Substantia nigra (tissue), 51 donors: ENCODE measurements at places on chromosomes 1 and 21.

GRCh38 chr1:219125342-219125741 is 48.3 kb upstream of the LYPLAL1 start:
- DNase-seq, result no peak

DNA sequence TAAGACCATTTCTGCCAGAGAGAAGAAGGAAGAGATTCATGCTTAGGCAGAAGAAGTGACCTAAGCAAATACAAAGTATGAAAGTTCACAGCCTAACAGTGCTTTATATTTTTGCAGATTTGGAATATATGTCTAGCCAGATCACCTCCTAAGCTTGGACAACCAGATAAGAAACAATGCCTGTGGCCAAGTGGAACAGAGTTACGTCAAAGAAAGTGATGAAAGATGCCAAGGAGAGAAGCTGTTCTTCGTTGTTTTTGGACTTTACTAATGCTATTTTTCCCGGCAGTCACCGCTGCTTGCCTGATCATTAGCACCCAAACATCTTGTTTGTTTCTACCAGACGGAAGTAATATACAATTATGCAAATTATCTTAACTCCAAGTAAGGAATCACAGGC is 489.2 kb upstream of the C1orf87 start:
- DNase-seq, result no peak

DNA sequence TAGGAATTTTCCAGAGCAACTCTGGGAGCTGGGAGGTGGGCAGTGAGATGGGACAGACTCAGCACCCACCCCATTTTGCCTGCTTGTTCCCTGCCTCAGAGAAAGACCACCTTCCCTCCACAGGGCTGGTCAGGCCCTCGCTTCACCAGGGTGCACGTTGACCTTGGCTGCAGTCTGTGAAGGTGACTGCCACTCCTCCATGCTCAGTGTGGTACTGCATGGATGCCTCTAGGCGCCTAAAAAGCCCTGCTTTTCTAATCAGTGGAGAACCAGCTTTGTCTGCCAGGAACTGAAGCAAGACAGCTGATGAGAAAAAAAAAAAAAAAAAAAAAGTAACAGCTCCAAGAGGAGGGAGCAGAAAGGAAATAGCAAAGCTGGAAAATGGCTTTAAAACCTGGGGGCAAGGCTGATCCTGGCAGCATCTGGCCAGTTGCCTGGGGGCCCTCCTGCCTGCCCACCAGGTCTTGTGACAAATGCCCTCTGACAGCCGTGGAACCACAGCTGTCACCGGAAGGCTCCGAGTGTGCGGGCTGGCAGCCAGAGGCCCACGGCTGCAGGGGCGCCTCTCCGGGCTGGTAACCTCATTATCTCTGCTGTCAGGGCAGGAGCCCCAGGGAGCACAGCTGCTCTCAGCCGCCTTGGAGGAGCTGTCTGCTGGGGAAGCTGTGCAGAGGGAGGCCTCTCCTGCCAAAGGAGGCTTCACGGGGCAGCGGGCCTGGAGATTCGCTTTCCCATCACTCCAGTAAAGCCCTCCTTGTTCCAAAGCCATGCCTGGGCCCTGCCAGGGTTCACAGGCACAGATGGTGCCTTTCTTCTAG is 13.7 kb downstream of the KIAA1614 start:
- DNase-seq, result peak; percentile 60

DNA sequence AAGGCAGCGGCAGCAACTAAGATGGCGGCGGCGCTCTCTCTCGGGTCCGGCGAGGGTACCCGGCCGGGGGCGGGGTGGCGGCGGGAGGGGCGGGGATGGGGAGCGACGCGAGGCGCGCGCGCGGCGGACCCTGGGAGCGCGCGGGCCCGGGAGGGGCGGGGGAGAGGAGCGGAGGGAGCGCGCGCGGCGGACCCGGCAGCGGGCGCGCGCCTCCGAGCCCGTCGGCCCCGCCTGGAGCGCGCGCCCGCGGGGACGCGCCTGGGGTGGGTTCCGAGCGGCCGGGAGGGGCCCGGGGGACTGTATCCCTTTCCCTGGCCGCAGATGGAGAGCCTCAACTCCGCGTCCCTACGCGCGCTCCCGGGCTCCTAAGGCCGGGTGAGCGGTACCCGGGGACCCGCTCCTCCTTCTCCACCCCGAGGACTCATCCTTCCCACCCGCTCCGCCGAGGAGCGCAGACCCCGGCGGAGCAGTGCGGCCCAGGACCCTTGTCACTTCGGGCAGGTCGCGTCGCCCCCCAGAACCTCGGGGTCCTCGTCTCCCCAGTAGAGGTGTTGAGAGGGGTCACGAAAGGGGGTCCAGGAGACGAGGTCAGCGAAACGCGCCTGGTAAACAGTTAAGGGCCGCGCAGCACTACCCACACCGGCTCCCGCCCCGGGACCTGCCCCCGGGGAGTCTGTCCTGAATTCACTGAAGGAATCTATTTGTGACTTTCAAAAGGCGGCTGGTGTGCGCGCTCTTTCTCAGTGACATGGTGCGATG is at the start of gene CLSTN1:
TSS of gene CLSTN1 (minus strand) at position 23 of the 759 bp plus-strand sequence. CDS start 232 bp downstream, outside the sequence.
- DNase-seq, result peak; percentile 89

- DNase-seq, result no peak
These were observed 122.7 kb downstream of the LMO4 start for GRCh38 chr1:87451229-87451920.

DNA sequence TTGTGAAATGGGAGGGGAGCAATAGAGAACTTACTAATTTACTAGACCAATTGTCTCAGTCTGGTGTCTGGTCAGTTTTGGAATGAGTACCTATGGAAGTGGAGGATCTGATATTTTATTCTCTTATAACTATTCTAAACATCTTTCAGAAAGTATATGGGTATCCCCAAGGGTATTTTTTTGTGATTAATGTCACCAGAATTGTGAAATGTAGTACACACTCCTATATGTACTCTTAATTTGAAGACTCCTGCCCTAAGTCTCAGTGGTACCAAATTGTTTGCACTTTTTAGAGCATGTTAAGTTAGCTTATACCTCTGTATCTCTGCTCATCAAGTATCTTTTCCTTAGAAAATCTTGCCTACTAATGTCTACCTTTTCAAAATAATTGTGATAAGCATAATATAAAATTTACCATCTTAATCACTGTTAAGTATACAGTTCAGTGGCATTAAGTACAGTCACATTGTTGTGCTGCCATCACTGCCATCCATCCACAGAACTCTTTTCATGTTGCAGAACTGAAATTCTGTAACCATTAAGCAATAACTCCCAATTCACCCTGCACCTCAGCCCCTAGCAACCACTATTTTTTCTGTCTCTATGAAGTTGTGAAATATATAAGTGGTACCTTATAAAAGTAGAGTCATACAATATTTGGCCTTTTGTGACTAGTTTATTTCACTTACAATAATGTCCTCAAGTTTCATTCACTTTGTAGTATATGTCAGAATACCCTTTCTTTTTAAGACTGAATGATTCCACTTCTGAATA is 40.5 kb downstream of the SLC30A7 start:
- no peak for DNase-seq

- no peak for DNase-seq
These were observed 14.7 kb downstream of the PROX1 start for GRCh38 chr1:214002472-214002871.

DNA sequence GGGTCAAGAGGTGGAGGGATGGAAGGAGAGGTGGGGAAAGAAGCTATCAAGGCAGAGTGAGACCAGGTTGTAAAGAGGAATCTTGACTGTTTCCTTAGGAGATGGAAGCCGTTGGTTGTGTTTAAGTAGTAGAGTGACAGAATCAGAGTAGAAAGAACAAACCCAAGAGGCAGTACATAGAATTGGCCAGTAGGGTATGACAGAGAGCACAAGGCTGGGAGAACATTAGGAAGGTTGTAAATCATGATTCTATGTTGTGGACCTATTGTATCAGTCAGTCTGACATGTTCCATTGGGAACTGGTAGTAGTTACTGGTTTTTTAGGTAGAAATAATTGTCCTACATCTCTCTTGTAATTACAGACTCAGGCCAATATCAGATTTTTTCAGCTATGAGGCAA is 486.9 kb upstream of the USP24 start:
- DNase-seq, result no peak

GRCh38 chr1:82486468-82486867 is 685.7 kb downstream of the ADGRL2 start:
- no peak for DNase-seq

DNA sequence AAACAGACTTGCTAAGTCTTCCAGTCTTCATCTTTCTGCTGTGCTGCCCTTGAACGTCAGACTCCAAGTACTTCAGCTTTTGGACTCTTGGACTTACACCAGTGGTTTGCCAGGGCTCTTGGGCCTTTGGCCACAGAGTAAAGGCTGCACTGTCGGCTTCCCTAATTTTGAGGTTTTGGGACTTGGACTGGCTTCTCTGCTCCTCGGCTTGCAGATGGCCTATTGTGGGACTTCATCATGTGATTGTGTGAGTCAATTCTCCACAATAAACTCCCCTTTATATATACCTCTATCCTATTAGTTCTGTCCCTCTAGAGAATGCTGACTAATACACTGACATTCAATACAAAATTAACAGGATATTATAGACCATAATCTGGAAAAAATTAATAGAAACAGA is 628.1 kb downstream of the PLPP3 start:
- DNase-seq, result no peak

DNA sequence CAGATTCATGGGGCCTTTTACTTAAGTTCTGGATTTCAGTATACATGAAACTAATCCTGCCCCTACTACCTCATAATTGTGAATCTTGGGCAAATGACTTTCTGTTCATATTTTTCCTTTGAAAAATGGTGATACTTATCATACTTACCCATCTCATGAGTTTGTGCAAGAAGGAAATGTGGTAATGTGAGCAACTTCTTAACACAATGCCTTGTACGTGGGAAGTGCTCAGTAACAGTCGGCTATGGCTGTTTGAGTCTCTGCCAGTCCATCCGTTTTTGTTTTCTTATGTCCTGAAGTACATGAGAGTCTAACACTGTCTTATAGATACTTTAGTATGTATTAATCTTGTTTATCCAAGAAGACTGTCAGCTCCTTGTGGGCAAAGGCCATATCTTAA is 86.5 kb downstream of the PATJ start:
- DNase-seq, result no peak

- DNase-seq, result no peak
These were observed 157.8 kb downstream of the KCNT2 start for GRCh38 chr1:196450143-196451095.

- no peak for DNase-seq
These were observed 781 bp upstream of the METTL13 start for GRCh38 chr1:171780583-171781175.

- no peak for DNase-seq
These were observed 39.9 kb downstream of the C1orf198 start for GRCh38 chr1:230828421-230828820.

GRCh38 chr1:33358114-33358794 is 37.4 kb upstream of the A3GALT2 start:
- no peak for DNase-seq

GRCh38 chr1:152018537-152018936 is 18.3 kb downstream of the S100A11 start:
- DNase-seq, result no peak

DNA sequence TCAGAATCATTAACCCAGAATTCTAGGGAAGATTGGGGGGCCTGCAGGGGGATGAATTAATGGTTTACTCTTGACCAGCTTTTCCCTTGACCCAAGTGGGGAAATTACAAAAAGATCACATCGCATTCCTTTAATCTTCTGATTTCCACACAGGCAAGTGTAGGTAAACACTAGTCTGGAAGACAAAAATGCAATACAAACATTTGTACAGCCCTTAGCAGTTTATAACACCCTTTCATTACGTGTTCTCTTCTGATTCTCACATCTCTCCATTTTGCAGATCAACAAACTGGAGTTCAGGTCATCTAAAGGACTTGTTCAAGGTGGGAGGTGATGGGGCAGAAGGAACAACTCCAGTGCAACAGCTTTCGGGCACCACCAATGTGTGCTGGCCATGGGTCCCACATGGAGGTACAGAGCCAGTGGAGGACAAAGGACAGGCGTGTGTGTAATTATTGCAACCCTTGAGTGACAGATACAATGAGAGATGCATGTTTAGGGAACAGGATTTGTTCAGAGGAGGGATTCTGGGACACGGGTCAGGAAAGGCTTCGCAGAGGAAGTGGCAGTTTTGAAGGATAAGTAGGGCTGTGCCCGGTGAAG is 20.4 kb downstream of the ATF3 start:
- DNase-seq, result no peak

GRCh38 chr1:95086949-95087533 is 14.3 kb upstream of the ALG14 start:
- DNase-seq, result no peak

GRCh38 chr1:172939475-172939874 is 111.3 kb downstream of the TNFSF18 start:
- no peak for DNase-seq

DNA sequence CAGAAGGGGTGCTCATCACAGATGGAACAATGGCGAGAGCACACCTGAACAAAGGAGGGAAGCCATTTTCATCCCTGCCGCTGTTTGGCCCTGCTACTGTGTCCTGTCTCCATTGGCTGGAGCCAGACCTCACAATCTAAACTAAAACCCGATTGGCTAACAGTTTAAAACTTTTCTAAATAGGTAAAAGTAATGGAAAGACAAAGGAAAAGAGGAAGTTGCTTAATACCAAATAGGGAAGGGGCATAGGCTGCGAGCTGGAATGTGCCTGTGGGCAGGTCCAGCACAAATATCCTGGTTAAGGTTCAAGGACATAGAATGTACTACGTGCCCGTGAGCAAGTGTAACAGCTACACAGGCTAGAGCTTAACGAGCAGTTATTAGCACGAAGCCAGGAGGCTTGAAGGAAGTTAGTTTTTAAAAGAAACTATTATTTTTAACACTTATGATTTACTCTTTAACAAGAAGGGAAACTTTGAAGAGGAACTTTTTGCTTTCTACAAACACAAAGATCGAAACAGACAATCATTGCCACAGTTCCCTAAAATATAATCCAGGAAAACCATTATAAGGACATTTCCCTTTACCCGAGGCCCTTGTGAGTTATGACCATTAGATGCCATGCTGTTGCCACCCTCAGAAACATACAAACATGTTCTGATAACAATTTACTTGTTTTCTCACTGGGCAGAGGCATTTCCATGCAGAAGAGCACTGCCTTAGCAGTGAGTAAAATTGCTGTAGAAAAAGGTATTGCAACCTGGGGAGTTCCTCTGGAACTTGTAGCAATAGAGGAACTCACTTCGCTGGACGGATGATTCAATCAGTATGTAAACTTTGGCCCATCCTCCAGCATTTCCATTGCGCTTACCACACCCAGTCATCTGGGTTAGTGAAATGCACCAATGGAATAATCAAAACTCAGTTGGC is 4.8 kb upstream of the PTTG1IP start:
- DNase-seq, result no peak

DNA sequence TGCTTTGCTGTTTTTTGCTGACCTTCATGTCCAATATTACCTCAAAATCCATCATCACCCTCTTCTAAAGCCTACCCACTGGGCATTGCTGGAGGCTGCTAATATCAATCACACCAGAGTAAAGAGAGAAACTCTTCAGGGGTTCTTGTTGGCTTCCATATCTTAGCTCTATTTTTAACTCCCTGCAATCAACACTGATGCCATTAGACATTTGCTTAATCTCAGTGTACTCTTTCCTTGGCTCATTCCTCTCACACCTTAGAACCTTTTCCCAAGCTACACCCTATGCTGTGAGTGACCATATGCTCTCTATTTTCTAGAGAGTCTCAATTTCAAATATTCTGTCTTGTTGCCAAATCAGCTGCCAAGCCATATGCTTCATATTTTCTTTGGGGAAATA is 40.6 kb upstream of the RABGAP1L start:
- DNase-seq, result no peak
